ENCODE measurements at places on chromosomes 3 and 15.

GRCh38 chr15:60593170-60593478, 114.2 kb upstream of the ICE2 start:
- DNase-seq = no peak

DNA sequence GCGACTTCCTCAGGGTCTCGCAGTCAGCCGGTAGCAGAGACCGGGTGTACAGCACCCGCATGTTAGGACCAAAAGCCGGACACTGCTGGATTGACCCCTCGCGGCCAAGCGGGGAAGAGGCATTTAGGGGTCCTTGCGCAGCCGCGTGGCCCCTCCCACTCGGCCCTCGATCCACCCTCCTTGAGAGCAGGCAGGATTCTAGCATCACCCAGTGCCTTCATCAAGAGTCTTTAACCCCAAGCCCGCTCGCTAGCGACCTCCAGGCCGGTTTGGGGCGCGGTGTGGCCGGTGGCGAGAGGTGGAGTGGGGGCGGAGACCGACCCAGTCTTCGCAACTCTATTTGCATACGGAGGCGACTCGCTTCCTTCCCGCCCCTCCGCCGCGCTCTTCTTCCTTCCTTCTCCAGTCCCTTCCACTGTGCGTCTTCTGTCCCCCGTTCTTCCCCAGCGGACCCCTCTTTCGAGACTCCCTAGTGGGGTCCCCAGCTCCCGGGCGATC, at the start of gene ST6GAL1:
TSS of gene ST6GAL1 (plus strand) at position 384 of the 498 bp plus-strand sequence. CDS start 112,178 bp downstream, outside the sequence.
- DNase-seq = peak; percentile 48

GRCh38 chr3:149081772-149082171, 4.6 kb downstream of the HLTF start:
- DNase-seq = no peak

GRCh38 chr3:71083726-71084131, 499.8 kb downstream of the FOXP1 start:
- DNase-seq = no peak

DNA sequence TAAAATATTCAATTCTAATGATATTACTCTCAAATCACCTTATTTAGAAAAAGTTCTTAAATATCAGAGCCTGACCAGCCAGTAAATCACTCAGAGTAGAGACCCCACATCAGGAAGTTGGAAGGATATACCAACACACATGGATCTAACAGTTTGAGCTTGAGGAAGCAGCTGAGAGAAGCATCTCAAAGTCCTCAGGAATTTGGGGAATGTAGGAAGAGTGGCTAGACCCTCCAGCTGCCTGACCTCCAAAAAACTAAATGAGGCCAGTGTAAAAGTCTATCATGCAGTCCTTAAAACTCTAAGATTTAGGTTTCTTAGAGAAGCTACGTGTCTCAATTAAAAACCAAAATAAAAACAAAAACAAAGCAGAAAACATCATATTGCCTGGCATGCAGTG, 55.4 kb downstream of the SETD2 start:
- DNase-seq = no peak

DNA sequence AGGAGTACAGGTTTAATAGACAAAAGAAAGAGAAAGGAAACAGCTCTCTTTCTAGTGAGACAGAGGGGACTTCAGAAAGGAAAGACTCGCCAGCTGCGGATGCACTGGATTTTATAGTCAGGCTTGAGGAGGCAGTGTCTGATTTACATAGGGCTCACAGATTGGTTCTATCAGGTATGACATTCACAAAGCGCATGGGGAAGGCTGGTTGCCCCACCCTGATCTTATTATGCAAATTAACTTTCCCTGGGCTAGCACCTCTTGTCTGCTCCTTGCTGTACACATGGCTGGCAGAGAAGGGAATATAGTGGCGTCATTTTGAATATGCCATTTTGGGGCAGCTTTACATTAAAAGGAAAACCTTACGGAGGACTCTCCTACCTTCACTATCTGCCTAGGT, 938.4 kb upstream of the SEMA6D start:
- DNase-seq = no peak

- DNase-seq = no peak
Measured at GRCh38 chr15:29050870-29051269, 165.1 kb downstream of the APBA2 start.

- no peak for DNase-seq
Measured at GRCh38 chr3:9897408-9898372, 5.0 kb upstream of the IL17RE start.

DNA sequence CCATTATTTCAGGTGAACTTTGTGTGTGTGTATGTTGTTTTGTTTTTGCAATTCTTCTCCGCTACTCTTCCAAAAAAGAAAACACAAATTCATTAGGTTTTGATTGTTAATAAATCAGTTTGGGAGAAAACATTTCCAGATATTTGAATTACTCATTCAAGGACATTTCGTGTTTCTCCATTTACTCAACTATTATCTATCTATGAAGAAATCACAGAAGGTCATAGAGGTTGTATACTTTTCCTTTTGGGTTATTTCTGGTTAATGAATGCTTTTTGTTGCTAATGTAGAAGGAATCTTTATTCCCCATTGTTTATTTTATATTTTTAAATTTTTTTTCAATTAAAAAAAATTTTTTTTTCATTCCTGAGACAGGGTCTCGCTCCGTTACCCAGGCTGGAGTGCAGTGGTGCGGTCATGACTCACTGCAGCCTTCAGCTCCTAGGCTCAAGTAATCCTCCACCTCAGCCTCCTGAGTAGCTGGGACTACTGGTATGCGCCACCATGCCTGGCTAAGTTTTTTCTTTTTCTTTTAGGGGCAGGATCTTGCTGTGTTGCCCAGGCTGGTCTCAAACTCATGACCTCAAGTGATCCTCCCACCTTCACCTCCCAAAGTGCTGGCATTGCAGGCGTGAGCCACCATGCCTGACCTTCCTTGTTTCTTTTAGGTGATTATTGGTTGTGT, 28.4 kb downstream of the IGF1R start:
- no peak for DNase-seq

- DNase-seq = no peak
Measured at GRCh38 chr3:76871655-76872054, 168.2 kb upstream of the ROBO2 start.

DNA sequence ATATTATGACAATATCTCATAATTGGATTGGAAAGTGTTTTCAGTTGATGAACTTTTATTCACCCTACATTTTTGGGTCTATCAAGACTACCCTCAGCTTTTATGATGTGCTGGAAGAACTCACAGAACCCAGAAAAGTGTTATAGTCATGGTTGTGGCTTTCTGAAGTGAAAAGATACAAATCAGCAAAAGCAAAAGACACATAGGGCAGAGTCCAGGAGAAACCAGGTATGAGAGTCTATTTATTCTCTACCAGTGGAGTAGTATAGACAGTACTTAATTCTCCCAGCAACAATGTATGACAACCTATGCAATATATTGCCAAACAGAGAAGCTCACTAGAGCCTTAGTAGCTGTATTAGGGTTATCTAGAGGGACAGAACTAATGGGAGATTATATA, 280.4 kb upstream of the TTC14 start:
- DNase-seq = no peak

- DNase-seq = no peak
Measured at GRCh38 chr3:138256022-138256421, 68.9 kb downstream of the ARMC8 start.

- no peak for DNase-seq
Measured at GRCh38 chr15:39580485-39581241, at the start of gene THBS1. THBS1 (plus strand) TSS chr15:39581079; CDS start chr15:39581858, 779 bp downstream.

- DNase-seq = no peak
Measured at GRCh38 chr3:156721687-156722618, 47.6 kb downstream of the TIPARP start.

- no peak for DNase-seq
Measured at GRCh38 chr3:76365275-76365674, 579.9 kb upstream of the ZNF717 start.

- no peak for DNase-seq
Measured at GRCh38 chr3:125634336-125634950, 39.1 kb upstream of the OSBPL11 start.

GRCh38 chr15:96851613-96852012, 521.1 kb downstream of the NR2F2 start:
- DNase-seq = no peak

DNA sequence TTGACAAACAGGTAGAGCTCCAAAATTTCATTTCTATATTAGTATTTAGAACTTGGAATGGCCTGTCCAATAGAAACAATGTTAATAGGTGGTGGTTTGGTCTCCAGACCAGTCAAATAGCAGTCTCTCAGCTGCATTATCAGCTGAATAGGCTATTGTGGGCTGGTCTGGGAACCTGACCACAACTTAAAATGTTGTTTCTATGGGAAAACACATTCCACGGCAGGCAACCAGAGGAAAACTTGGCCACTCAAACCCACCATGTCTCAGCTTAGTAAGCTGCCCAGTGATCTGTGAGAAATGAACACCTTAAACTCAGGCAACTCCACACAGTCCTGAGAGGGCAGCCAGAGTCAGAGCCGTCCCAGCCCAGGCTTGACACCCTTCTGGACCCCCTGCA, 20.4 kb downstream of the FBN1 start:
- no peak for DNase-seq

DNA sequence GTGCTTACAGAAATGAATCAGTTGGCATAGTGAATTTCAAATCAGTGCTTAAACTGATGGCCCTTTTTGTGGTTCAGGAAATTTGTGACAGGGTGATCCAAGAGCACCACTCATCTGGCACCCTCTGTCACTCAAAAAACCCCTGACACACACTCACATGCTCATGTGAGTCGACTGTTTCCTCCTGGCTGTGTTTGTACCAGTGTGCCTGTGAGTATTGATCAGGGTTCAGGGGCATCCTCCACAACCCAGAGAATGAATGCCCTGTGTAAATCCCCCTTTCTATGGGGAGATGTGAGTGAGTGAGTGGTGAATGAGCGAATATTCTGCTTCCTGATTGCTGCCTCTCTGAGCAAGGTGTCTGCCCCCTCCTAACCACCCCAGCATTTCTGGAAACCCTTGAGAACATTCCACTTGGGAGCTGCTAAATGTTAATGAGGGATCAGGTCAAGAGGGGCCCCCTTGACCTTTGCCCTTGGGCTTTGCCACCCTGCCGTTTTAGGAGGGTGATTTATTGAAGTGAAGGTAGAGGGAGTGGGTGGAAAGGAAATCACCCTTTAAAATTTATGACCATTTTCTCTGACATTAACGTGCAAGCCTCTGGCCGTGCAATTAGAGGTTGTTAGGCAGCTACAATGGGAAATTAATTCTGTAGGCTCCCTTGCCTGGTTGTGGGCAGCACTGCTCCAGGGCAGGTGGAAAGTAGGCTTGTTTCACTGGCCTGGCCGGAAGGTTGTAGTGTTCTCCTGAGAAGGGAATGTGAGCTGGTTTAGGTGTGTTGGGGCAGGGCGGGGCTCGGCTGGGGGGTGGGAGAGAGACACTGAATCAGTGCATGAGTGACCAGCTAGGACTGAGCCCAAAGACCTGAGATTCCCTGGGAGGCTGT, 87.2 kb downstream of the SLCO3A1 start:
- no peak for DNase-seq

- DNase-seq = no peak
Measured at GRCh38 chr15:97993310-97993738, 32.8 kb downstream of the ARRDC4 start.

DNA sequence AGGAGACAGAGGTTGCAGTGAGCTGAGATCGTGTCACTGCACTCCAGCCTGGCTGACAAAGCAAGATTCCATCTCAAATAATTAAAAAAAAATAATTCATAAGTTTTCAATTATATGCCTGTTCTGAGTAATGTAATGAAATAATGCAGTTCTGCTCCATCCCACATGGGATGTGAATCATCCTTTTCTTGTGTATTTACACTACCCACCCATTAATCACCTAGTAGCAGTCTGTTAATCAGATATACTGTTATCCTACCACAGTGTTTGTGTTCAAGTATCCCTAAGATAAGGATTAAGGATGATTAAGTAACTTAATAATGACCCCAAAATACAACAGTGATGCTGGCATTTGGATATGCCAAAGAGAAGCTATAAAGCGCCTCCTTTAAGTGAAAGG, 38.8 kb downstream of the PIGB start:
- no peak for DNase-seq

DNA sequence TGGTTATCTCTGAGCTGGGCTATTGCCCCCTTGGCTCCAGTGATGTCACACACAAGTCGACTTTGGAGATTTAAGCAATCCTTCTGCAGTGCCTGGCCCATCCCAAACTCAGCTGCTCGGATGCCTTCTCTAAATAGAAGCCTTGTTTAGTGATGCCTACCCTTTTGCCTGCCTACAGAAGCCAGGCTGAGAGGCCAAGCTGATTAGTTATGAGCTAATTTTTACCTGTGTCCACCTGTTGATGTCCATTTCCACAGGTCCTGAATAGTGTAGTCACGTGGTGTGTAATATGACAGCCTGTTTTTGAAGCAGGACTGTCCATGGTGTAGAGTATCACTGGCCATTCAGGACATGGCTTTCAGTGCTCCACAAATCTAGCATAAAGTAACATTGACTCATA, 45.5 kb downstream of the SSUH2 start:
- DNase-seq = no peak

DNA sequence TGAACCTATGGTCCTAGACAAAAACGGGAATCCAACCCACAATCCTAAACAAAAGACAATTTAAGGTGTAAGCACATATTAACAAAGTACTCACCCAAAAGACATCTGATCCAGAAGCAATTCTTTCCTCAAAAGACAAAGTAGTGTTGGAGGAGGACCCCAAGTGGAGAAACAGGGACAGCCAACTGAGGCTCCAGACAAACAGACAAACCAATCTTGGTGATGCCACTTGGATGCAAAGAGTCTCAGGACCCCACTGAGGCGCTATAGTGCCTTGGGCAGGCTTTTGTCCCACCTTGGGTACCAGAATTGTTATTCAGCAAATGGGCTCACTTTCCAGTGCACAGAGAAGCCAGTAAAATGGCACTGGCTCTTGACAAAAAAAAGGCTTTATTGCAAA, 613.8 kb downstream of the DIPK2A start:
- DNase-seq = no peak

- DNase-seq = no peak
Measured at GRCh38 chr15:43283526-43283925, 16.8 kb upstream of the TGM5 start.

DNA sequence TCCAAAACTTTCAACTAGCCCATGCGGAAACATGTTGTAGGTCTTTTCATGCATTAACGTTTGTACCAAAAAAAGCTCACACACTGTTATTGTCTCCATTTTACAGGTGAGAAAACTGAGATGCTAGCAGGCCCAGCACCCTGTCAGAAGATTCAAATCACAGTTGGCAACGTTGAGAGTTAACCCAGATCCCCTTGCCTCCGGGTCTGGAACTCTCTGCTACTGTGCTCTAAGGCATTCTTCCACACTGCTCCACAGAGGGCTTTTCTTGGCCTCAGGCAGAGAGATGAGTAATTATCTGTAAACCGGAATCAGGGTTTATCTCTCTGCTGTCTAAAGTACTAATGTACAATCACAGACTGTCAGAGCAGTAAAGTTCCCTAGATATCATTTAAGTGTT, 186.0 kb upstream of the LPP start:
- no peak for DNase-seq

Data from hippocampal formation (tissue), 2 donors.